KBM-7 (cell line): ENCODE measurements at places on chromosomes 16 and 17.

GRCh38 chr16:20291208-20292206, 35.8 kb downstream of the GP2 start:
- no peak for DNase-seq

DNA sequence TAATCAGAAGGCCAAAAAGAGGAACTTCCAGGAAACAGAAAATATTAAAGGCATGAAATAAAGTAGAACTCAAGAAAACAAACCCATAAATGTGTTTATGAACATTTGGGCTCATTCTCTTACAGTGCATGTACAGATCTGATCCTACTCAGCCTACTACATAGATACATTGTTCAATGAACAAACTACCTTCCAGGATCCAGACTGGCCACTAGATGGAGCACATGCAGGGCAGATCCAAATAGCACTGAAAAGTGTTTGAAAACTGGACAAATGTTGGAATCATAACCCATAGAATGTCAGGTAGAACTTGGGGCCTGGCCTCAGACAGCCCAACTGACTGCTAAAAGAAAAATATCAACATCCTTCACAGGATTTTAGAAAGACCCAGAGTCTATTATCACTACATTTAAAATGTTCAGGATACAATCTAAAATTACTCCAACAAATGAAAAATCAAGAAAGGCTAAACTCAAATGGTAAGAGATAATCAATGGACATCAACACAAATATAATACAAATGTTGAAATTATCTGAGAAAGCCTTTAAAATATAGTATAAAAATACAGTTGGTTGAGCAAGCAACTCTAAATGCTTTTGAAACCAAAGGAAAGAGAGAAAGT, 122.4 kb upstream of the NUDT7 start:
- peak; percentile 34 for DNase-seq

DNA sequence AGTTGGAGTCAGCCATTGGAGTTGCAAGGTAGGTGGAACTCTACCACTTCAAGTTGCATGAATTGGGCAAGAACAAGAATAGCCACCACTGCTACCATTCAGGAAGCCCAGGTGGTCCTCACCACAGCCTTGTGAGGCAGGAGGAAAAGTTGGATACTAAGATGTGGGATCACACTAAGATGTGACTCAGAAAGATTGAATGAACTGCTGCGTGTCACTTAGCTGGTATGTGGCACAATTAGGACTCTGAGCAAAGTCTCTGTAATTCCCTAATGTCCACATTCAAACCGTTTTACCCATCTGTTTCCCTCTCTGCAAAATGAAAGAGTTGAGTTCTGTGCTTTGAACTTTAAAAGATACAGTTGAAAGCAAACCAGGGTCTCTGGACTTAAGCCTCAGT, 44.7 kb upstream of the HS3ST3A1 start:
- no peak for DNase-seq

- no peak for DNase-seq
These were observed 66.4 kb downstream of the CEP95 start for GRCh38 chr17:64573214-64573613.

DNA sequence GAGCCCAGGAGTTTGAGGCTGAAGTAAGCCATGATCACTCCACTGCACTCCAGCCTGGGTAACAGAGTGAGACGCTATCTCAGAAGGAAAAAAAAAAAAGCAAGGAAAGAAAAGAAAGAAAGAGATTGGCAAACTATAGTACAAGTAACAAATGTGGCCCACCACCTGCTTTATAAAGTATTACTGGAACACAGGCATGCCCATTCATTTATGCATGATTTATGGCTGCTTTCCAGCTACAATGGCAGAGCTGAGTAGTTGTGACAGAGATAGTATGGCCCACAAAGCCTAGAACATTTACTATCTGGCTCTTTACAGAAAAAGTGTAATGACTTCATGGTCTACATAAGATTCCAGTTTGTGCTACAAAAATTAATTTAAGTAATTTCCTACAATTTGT, 23.6 kb downstream of the C16orf87 start:
- no peak for DNase-seq

DNA sequence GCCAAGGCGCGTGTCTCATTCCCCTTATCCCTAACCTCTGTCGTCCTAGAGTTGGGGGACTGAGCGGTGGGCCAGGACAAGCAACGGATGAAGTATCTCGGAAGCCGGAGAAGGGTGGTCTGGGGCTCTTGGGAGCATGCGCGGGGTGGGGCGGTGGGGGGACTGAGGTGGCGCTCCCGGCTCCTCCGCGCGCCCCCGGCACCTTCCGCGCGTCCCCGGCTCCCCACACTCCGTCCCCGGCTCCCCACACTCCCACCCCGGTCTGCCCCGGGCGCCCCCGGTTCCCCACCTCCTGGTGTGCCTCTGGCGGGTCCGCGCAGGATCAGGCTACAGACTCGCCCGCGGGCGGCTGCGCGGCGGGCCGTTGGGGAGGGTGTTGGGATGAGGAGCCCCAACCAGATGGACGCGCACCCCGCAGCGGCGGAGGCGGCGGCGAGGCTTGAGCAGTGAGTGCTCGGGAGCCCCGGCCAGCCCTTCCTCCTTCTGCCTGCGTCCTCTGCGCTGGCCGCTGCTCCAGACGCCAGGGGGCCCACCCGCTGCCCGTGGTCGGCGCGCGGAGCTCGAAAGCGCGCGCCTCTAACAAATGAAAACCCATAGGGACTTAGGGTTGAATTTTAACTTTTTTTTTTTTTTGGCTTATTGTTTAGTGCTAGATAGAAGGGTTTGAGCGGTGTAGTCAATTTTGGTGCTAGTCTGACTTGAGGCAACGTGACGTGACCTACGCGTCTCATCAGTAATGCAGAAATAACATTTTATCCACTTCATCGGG, 5.6 kb upstream of the CRYM start:
- DNase-seq, result peak; percentile 55

DNA sequence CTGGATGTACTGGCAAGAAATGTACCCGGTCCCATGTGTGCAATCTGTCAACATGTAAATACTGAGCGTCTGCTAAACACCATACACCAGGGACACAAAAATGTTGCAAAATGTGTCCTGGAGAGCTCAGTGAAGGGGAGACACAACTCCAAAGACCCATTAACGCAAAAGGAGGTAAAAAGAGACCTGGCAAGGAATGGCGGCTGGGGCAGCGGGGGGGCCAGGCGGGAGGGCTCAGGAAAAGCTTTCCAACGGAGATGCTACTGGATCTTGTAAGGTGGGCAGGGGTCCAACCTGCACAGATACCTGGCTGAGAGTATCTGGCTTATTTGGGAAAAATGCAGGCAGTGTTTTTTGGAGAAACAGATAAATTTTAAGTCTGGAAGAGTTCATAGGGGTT, 40.7 kb downstream of the ADCY9 start:
- no peak for DNase-seq

GRCh38 chr16:11372829-11373306, 27.6 kb downstream of the RMI2 start:
- no peak for DNase-seq

DNA sequence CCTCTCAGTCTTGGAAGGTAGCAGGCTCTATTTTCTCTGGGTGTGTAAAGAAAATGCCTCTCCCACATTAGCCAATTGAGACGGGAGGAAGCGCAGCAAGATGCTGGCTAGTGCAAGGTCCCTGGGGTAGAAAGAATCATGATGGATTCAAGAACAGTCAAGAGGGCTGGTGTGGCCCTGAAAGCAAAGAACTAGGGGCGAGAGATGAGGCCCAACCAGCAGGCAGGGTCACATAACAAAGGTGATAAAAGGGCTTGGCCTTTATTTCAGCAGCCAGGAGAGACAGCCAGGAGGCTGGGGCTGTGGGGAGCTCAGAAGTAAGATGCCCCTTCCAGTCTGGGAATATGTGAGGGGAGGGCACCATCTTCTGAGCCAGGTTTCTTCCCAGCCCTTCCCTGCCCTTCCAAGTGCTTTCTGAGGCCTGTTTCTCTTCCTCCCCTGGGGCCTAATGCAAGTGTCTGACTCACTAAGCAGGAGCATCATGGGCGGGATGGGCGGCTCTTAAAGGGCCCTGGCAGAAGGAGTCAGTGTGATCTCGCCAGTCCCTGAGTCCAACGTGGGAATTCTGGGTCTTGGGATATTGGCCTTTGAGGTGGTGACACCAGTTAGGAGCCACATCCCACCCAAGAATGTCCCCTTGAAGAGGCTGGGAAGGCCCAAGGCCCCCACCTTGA, 3.9 kb upstream of the NLRC5 start:
- no peak for DNase-seq

DNA sequence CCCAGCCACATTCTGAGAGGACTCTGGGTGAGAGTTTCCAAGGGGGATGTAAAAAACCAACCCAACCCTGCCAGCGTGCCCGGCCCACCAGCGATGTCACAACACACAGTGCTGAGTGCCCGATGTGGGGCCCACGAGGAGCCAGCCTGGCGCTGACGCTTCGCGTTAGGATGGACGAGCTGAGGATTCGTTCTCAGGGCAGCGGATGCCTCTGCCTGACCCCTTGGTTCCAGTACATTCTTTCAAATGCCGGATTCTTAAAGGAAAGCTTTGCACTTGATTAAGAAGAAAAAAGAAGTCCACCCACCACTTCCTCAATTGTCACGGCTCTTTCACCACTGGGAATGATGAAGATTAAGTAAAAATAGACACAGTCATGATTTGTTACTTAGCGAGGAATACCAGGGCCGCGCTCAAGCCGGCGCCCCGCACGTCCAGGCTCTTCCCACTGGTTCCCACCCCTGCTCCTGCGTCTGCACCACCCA, 79.4 kb downstream of the IRF8 start:
- DNase-seq, result peak; percentile 31

DNA sequence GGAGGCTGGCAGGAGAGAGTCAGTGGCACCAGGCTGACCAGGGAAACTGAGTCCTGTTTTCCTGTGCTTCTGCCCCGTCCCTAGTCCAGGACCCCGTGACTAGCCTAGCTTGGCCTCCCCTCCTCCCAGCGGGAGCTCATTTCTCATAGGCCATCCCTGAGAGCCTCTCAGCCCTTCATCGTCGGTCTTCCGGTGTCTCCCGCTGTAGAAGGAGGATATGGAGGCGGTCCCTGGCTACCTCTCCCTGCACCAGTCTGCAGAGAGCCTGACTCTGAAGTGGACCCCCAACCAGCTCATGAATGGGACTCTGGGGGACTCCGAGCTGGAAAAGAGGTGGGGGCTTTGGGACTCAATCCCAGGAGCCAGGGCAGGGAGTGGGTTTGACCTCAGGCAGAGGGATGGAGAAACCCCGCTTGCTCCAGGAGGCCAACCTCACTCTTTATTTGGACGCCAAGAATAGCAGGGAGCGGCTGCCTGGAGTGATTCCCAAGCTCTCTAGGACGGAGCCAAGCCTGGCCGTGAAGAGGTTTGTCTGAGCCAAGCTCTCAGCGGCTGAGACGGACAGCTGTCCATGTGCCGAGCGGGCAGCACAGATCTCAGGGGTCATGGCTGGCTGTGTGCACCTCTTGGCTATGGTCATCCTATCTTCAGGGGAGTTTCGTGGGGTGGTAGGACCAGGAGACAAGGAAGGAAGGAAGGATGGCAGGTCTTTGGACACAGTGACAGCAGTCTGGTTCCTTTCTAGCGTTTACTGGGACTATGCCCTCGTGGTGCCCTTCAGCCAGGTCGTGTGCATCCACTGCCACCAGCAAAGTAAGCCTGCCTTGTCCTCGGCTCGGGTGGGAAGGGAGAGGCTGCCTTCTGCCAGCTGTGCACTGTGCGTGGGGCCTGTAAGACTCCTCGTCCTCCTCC, 26.8 kb downstream of the SGSM2 start:
- no peak for DNase-seq

DNA sequence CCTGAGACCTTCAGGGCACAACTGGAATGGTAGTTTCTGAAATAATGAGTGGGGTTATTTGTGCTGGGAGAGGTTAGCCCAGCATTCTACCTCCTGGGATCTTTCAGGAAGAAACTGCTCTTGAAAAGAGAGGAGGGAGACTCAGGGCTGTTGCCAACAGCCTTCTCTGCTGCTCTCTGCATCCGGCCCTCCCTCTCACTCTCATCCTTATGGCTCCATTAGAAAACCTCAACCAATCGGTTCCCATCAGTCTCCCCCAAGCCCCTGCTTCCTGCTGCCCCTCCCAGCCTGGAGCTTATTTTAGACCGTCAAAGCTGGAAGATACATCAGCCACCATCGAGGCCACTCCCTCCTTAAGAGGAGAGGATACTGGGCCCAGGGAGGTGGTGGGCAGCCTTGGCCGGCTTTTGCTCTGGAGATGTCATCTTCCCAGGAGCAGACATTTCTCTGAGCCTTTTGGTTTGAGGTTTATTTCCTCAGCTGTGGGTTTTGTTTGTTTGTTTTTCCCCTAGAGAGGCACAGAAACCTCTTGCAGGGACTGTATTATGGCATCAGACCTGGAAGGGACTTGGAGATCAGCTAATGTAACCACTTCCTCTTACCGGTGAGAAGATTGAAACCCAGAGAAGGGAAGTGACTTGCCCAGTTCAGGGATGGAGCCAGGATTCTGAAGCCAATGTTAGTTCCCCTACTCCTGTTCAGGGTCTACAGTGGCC, 2.7 kb downstream of the MPRIP start:
- DNase-seq, result peak; percentile 92

- DNase-seq, result peak; percentile 49
These were observed 33.2 kb downstream of the TUBD1 start for GRCh38 chr17:59859444-59860025.

DNA sequence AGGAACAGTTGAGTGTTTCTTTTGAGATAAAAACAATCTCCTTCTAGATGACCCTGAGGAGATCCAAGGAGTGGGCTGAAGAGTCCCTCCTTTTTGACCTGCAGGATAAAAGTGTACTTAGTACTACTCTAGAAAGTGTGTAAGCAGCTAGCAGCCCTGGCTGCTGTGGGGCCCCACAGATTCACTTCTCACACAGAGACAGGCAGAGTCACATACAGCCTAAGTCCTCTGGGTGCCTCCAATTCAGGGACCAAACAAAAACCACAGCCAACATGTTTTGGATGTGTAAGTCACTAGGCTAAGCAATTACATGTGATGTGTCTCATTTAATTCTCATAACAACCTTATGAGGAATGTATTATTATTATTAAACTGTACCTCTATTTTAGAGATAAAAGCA, 97.1 kb downstream of the TMEM100 start:
- no peak for DNase-seq

- DNase-seq, result no peak
These were observed 414.4 kb downstream of the SHISA9 start for GRCh38 chr16:13315642-13316427.

DNA sequence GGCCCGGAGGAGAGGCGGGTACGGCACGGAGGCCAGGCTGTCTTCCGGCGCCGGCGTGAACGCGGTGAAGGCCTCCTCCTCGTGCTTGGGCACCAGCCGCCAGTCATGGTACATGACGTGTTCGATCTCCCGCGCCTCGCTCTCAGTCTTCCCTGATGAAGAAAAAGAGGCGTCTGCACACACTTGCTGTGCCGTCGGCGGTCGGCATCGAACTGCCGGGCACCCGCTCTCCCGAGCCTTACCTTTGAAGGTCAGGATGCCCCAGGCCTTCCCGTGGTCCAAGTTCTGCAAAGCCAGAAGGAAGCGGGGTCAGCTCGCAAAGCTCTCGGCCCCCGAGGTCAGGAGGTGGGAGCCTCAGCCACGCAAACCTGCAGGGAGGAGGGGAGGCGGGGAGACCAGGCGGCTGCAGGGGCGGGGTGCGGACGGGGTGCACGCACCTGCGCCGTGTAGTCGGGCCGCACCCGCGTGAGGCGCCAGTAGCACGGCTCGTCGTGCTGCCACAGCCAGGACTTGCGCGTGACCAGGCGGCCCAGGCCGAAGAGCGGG, at the start of gene EME2:
Gene EME2 (plus strand): TSS at position 449 of the 546 bp plus-strand sequence. CDS start 418 bp downstream, outside the sequence.
- no peak for DNase-seq
